ENCODE measurements at places on chromosomes 5 and 9.

DNA sequence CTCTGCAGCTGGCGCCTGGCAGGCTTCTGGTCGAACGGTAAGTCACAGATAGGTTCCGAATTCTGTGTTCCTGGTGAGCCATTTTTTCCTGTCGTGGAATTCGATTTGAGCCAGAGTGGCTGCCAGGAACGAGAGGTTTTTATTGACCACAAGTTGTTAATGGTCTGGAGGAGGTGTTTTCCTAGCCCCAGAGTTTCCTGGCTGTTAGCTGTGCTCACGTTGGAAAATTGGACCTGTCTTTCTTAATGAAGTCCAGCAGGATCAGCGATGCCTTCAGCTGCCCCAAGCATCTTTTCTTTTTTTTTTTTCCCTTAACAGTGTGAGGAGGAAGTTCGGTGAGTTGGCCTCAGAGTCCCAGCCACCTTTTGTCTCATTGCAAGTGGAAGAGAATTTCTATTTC, 62.9 kb downstream of the COL5A1 start:
- DNase-seq = no peak

DNA sequence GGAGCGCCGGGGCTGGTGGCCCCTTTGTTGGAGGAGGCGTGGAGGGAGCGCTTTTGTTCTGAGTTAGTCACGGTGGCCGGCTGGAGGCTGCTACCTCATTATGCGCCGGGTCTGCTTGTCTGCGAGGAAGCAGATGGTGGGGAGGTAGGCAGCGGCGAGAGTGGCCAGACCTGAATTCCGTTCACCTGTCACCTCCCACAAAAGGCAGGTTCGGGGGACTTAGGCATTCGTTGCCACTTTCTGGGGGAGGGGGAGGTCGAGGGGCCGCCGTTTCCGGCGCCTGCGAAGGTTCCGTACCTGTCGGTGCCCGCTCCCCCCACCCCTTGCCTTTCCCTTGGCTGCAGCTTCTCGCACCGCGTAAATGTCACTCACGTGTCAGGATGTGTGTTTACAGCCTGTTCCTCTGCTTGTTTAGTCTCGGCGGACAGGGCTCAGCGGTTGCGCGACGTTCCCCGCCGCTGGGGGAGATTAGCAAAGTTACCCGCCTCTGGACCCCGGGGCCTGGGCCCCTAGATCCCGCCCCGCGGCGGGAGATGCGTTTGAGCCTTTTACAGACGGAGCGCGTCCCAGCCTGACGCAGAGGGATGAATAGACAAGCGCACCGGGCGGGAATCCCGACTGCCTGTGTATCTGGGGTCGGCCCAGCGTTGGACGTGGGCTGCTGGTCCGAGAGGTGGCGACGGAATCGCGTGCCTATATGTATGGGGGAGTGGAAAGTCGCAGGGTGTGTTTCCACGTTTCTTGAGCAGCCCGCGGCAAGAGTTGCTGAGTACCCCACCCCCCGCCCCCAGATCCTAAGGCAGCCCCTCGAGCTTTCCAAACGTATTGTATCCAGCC, 2.7 kb upstream of the LHX2 start:
- peak; percentile 54 for DNase-seq

DNA sequence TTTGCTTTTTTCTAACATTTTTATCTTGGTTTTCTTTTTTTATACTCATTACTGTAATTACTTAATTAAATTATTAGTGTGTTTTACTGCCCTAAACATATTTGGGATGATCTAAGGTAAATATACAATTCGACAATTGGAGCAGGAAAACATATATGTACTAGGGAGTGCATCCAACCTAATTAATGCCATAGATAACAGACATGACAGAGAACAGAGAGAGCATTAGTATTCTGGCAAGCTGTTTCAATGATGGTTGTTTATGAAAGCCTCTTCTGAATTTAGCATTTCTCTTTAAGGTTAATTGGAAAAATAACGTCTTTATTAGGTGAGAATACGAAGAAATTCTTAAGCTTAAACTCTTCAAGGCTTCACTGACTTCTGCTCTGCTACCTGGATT, 300.1 kb upstream of the PRR16 start:
- DNase-seq = no peak

- DNase-seq = no peak
Observed at GRCh38 chr9:81649475-81650240, 39.7 kb downstream of the TLE1 start.

- peak; percentile 28 for DNase-seq
Observed at GRCh38 chr9:75238311-75238976, 150.1 kb downstream of the OSTF1 start.

GRCh38 chr9:110179734-110180133, 28.2 kb downstream of the C9orf152 start:
- DNase-seq = no peak

GRCh38 chr9:33843312-33843961, 26.5 kb downstream of the UBE2R2 start:
- DNase-seq = no peak

DNA sequence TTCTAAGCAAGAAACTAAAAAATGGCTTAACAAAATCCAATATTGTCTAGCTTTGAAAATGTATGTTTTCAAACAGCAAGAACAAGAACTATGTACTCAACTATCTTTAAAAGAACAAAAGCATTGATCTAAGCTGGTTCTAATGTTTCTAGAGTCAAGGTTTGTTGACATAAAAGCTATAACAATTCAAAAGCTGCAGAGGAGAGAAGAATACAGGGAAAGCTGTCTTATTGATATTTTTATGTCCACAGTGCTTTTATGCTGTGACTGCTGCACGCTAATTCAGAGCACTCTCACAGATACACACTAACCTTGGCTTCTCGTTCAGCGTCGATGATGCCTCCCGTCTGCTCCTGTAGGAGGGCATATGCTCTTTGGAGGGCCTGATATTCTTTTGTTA, 129.5 kb upstream of the DPYSL3 start:
- DNase-seq = no peak

DNA sequence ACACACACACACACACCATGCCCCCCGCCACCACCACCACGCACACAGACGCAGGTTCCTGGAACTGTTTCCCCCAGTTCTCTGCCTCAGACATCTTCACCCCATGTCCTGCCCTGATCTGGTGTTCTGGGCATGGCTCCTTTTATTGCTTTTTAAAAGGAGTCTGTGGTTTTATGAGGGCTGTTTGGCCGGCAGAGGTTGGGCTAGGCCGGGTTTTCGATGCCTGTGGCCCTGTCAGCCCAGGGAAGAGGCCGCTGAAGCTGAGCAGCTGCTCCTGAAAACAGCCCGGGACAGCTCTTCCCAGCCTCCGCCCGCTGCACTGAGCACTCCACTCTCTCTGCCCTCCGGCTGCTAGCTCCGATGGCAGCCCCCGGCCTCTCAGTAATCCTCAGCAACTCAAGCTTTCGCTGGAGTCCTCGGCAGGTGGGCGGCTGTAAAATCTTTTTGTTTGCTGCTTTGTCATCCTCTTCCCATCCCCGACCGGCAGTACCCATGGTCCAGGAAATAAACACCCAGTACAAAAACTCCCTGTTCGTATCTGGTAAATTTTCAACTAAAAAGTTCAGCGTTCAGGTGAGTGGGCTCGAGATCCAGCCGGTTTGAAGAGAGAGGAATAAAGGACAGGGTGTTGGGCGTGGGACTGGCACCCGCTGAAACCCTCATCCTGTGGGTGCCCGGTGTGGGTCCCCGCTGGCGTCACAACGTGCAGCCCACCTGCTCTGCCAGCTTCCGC, 103.0 kb upstream of the ERCC6L2 start:
- DNase-seq = no peak

DNA sequence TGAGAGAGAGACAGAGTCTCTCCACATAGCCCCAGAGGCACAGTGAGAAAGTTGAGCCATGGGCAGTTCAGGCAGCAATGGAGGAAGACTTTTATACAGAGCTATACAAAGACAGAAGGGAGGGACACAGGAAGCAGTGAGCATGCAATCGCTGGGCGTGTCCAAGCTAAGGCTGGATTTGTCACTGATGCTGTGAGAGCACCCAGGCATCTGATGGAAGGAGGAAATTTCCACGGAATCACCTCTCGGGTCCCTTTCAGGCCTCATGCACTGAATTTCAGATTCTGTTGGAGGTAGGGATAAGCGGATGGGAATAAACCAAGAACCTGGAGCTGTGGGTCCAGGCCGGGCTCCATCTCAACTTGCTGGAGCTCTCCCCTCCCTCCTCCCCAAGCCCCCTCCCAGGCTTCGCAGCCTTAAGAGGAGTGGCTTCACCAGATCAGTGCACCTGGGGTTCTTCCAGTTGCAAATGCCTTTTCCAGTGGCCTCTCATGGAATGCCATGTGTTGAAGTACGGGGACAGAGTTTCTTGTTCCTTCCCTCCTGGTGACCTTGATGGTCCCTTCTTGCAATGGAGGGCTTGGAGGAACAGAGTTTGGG, 114.8 kb upstream of the ALDH1B1 start:
- DNase-seq = no peak

DNA sequence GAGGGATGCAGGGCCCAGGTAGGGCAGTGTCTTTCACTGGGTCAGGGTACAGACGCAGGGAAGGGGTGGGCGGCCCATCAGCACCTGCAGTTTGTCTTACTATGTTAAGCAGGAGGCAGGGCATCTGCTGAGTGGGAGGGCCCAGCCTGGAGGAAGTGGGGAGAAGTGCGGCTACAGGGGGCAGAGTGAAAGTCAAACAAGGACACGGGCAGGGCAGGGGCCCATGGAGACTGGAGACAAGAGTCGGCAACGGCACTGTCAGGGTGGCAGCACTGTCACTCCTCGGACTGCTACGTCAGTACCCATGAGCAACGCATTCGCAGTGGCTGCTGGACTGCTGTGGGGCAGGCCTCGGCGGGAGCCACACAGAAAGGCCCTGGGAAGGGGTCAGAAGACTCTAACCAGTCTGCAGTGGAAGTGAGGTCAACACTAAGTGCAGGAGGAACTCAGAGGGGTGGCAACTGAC, 19.7 kb downstream of the CAMSAP1 start:
- DNase-seq = peak; percentile 63

- no peak for DNase-seq
Observed at GRCh38 chr5:76490960-76491359, 87.9 kb downstream of the IQGAP2 start.

GRCh38 chr5:14267166-14267838, 124.2 kb downstream of the TRIO start:
- DNase-seq = no peak

DNA sequence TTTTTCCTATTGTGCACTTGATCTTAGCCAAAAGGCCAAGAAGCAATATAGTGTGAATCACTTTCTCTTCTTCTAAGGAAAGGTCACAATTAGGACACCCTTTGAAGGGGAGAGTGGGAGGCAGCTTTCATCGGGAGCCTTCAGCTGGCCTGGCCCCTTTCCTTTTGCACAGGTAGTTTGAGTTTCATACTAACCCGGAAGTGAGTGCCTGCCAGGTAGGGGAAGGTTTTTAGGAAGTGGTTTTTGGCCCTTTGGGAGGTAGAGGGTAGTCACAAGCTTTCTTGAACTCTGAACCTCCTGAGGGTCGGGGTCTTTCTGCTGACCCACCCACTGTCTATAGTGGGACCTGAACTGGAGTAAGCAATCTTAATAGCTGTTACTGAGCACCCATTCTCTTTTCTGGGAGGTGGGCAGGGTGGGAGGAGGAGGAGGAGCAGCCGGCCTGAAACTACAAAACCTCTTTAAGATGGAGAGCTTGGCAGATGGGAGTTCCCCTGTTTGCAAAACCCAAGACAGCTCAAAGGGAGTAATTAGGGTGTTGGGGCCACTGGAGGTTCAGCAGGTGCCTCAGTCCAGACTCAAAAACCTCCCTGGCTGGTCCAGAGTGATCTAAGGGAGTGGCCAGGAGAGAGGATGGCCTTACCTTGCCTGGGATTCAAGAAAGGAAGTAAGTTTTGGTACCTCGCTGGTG, 6.0 kb downstream of the LARP1 start:
- no peak for DNase-seq

DNA sequence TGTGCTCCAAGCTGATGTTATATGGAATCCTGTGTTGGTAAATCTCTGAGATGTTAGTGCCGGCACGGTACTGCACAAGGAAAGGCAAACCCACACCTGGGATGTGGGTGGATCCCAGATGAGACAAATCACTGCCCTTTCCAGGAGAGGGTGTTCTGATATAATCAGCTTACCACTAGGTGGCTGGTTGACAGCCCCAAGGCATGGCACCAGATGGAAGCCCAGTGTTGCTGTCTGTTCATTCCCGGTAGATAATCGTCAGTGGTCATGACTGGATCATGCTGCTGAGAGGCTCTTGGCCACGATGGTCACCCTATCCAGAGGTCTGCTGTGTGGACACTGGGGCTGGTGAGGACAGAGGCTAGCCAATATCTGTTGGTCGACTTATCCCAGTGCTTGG, 184.0 kb downstream of the CACNA1B start:
- DNase-seq = no peak

GRCh38 chr9:94700445-94700844, 26.1 kb upstream of the AOPEP start:
- DNase-seq = no peak

DNA sequence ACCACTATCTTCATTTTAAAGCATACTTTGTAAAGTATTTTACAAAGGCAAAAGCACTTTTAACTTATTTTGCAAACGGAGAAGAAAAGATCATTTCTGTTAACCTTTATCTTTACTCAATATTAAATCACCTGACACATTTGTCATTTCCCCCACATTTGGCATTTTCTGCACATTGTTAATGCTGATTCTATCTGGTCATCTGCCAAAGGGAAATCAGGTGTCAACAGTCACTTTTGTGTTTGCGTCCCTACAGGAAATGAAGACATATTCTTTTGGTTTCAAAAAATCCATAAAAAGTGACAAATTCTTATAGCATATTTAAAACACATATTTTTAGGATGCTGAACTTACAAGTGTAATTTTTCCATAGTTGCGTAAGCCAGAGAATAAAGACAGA, 191.3 kb upstream of the TMEM161B start:
- no peak for DNase-seq

DNA sequence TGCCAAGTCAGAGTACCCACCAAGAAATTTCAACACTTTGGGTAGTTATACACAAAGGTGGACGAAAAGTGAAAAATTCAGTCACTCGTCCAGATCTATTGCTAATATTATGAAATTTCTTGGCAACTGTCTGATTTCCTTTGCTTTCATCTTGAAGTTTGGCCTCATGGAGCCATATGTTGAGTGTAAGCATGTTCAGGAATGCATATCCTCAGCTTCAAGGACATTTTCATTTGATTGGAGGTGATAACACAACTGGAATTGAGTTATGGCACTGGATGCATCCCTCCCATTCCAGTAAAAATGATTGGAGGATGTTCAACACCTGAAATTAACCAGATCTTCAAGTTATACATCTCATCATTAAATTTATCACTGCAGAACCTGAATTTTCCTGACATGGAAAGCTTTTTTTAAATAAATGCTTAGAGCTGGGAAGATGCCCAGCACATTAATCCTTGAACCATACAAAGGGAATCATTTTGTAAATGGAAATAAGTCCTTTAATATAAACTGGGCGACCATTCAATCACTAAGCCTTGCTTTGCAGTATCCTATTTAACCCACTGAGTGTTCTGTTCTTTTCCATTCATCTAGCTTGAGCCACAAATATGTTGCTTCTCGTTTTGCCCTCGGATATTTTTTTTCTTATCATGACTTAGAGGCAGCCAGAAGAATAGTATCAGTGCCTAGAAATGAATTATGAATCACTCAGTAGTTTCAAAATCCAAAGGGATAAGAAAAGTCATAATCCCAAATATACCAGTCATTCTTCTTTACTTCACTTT, 273.7 kb upstream of the PIK3R1 start:
- DNase-seq = no peak

Measured in GM13977 (cell line).